NCI-H1930 (cell line): ENCODE measurements at places on chromosomes 1 and 21.

DNA sequence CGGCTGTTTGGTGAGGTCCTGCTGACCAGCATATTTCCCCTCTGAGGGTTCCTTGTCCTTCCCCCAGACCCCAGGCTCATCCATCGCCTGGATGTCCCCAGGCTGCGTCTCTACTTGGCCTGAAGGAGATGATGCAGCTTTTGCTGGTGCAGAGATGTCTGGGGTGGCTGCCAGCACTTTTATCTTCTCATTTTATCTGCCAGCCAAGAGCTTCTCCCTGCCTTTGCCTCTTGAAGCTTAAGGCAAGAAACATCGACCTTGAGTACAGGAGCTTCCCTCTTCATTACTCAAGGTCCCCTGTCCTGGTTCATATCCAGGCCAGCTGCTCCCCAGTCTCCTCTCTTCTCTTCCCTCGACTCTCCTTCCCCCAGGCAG is 9.2 kb upstream of the H6PD start:
- no peak for DNase-seq

DNA sequence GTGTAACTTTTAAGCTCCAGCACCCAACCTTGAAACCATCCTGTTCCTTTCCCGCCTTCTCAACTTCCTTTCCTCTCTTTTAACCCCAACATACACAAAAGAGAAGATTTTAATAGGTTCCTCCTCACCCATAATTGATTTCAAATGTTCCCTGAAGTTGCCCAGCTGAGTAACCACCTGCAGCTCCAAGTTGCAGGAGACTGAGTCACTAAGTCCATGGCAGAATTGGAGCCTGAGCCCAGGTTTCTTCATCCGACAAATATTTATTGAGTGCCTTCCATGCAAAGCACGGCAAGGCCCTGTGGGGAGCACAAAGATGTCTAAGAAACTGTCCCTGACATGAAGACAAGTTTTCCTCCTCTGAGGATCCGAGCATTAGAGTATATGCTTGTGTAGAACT is 97.7 kb downstream of the PAPPA2 start:
- no peak for DNase-seq

GRCh38 chr1:80214888-80215540 is 1208.5 kb upstream of the ADGRL4 start:
- DNase-seq: no peak

DNA sequence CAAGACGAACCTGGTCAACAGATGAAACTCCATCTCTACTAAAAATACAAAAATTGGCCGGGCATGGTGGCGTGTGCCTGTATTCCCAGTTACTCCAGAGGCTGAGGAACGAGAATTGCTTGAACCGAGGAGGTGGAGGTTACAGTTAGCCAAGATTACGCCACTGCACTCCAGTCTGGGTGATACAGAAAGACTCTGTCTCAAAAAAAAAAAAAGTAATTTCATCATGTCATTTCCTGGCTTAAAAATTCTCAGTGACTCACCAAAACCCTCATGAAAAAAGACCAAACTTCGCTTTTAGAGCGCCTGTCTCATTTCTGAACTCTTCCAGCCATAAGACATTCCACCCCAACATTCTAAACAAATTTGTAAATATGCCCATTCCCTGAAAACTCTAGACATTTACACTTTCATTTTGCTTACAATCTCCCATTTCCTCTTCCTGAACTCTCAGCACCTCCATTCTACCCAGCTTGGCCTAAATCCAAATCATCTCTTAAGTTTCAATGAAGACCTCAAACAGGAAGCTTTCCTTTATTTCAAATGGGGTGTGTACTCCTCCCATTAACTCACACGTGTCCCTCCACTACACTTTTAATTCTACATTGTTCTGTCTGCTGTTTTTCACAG is 50.5 kb upstream of the PRRC2C start:
- no peak for DNase-seq

- no peak for DNase-seq
These were observed 75.7 kb downstream of the BCAR3 start for GRCh38 chr1:93605812-93606512.

DNA sequence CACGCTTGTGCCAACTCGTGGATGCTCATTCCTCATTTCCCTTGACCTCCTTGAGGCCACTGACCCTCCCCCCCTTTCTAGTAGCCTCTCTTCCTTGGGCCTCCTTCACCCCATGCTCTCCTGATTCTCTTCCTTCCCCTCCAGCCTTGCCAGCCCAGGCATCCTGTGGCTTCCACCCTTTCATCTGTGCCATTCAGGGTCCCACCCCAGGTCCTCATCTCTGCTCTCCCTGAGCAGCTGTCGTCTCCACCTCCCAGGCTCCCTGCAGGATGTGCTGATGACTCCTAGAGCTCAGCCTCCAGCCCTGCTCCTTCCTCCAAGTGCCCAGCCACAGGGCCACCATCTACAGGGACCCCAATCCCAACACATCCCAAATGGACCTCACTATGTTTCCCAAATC is 197.4 kb downstream of the GRIK3 start:
- no peak for DNase-seq

GRCh38 chr21:38136201-38136600 is 120.6 kb upstream of the KCNJ15 start:
- no peak for DNase-seq

- DNase-seq: peak; percentile 55
These were observed 361.5 kb downstream of the KIF26B start for GRCh38 chr1:245516284-245516759.

DNA sequence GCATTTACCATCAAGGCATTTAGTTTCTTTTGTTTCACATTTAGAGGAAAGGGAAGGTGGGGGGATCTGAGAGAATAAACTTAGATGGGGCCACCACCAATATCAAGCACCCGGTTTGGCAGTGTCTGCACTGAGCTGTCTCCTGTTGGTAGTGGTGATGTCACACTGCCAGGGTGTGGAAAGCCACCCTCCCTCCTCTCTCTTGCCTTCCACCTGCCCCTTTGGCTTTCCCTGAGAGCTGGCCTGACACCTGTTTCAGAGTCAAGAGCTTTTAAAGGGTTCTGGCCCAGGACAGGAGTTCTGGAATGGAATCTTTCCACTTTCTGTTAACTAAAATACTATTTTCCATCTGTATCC is 13.4 kb downstream of the ATF3 start:
- DNase-seq: no peak

- DNase-seq: no peak
These were observed 80.8 kb downstream of the DYRK1A start for GRCh38 chr21:37447288-37447936.

DNA sequence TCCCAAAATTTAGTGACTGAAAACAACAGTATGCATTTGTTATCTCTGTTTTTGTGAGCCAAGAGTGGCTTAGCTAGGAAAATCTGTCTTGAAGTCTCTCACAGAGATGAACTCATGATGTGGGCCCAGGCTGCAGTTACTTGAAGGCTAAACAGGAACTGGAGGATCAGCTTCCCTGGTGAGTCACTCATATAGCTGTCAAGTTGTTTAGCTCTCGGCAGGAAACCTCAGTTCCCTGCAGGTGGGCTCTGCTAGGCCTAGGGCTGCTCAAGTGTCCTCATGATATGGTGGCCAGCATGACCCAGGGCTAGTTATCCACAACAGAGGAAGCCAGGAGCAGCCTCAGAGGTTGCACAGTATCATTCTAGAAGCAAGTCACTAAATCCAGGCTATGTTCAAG is 30.2 kb upstream of the DDX59 start:
- no peak for DNase-seq

DNA sequence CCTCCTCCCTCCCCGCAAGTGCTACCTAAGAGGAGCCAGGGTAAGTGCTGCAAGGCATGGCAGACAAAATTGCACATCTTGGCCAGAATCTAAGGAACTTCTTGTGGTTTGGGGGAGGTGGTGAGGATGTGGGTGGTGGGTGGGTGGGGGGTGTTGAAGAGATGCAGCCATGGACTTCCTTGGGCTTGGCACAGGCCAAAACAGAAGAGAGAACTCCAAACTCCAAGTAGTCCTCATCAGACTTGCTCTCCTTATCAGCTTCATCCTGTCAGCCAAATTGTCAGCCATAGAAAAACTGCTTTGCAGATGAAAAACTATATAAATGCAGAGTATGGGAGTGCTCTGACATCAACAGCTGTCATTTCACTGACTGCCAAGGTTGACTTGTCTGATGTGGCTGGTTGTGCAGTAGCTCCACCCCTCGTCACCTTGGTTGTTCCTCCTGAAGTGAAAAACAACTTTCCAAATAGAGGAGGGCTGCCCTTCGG is 7.1 kb downstream of the AMIGO1 start:
- DNase-seq: no peak
